ENCODE measurements at places on chromosomes 2 and 18.

GRCh38 chr18:61893971-61894750 is 1.4 kb upstream of the RNF152 start:
- peak; percentile 8 for DNase-seq

- no peak for DNase-seq
Measured at GRCh38 chr18:72542984-72543356, 1.2 kb downstream of the CBLN2 start.

- no peak for DNase-seq
Measured at GRCh38 chr2:49021271-49021670, 133.0 kb downstream of the FSHR start.

DNA sequence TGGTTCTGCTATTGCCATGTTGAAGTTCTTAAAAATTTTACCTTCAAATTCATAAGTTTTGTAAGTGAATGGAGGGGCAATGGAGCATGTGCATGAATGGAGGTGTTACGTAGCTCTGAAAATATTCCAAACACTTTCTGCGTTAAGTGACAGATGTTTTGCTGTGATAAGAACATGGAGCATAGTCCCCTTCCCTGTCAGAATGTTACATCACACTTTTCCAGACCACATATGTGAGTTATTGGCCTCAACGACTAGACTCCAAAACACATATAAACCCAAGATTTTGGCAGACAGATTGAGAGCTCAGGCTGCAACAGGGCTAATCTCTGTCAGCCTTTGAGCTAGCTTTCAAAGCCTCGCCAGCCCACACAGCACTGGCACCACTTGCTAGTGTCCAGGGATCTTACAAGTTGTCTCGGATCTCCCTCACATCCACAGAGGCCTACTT is 27.2 kb upstream of the MFSD6 start:
- DNase-seq = no peak
